ENCODE measurements at places on chromosomes 1 and 21.

- DNase-seq = no peak
These were observed 137.4 kb downstream of the ADGRL4 start for GRCh38 chr1:78869136-78869535.

- DNase-seq = no peak
These were observed 155.2 kb upstream of the KAZN start for GRCh38 chr1:14443164-14443787.

- no peak for DNase-seq
These were observed 342.2 kb downstream of the OMA1 start for GRCh38 chr1:58204284-58204683.

DNA sequence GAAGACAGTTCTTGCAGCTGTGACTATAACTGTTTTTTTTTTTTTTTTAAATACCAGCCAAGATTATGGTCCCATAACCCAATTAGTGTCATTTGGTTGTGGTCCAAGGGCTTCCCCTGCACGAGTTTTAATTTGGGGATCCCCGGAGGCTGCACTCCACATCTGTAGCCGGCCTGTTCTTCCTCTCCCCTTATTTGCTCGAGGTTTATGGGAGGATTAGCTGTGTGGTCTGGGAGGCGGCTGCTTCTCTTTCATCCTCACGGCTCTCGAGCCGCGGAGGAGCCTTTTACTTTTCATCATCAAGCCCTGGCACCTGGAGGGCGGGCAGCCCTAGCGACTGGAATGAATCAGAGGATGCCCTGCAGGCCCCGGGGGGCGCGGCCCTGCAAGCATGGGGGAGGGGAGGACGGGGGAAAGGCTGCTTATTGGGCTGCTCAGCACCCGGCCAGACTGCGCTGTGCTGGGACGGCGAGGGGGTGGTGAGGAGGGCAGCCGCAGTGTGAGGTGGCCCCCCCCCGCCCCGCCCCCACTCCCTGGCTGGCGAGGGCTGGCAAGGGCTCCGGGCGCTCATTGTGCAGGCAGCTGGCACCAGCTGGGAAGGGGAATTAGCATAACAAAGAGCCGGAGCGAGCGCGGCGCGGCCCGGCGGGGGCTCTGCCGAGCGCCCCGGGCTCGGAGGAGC, 18.5 kb downstream of the SERTAD4 start:
- DNase-seq = peak; percentile 93

DNA sequence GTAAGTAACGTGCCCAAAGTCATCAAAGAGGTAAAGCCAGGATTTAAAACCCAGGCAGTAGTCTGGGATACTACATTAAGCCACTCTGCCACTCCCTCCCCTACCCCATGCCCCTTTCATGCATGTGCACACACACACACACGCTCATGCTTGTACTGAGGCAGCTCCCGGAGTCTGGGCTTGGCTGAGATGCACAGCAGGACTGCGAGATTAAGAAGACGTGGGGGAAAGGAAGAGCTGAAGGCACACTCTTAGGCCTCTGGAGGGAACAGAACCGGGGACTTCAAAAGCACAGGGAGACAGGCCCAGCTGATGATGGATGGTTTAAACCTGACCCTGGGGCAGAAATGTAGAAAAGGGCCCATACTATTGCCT, 98.3 kb downstream of the GLIS1 start:
- no peak for DNase-seq

DNA sequence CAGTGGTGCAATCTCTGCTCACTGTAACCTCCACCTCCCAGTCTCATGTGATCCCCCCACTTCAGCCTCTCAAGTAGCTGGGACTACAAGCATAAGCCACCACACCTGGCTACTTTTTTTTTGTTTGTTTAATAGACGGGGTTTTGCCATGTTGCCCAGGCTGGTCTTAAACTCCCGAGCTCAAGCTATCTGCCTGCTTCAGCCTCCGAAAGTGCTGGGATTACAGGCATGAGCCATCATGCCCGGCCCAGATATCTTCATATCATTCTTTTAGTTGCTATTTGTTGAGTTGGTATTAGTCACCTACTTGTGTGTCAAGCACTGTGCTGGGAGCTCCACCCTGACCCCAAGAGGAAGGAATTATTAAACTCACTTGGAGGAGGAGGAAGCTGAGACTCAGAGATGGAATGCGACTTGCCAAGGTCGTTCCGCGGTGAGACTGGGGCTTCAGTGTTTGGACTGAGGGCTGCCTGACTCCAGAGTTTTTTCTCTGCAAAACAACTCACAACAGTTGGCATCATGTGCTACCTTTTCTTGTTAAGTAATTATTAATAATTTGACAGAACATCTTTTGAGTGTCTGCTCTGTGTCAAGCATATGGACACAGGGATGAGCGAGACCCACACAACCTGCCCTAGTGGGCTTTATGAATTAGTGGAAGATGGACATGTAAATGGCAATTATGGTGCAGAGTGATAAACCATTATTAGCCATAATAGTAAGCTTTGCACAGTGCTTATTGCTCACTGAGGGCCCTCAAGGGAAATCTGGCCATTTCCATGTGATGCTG, 132.0 kb downstream of the FOXD2 start:
- DNase-seq = peak; percentile 98

DNA sequence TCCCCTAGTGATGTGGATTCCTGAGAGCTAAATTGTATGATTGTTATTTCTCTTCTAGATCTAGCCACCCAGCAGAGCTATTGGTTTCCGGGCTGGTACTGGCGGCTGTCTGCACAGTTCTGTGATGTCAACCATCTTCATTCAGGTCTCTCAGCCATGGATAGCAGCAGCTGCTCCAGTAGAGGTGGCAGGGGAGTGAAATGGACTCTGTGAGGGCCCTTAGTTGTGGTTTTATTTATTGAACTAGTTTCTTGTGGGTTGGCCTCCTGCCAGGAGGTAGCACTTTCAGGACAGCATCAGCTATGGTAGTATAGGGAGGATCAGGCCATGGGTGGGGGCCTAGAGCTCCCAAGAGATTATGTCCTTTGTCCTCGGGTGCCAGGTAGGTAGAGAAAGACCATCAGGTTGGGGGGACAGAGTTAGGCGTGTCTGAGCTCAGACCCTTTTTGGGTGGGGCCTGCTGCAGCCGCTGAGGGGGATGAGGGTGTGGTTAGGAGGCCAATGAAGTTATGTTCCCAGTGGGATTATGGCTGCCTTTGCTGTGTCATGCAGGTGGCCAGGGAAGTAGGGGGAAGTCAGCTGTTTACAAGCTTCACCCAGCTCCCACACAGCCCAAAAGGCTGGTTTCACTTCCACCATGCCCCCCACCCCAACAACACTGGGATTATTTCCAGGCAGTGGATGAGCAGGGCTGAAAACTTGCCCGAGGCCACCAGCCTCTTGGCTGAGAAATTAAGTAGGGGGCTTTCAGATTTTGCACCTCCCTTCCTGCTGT, 55.1 kb upstream of the RGS4 start:
- DNase-seq = peak; percentile 3

DNA sequence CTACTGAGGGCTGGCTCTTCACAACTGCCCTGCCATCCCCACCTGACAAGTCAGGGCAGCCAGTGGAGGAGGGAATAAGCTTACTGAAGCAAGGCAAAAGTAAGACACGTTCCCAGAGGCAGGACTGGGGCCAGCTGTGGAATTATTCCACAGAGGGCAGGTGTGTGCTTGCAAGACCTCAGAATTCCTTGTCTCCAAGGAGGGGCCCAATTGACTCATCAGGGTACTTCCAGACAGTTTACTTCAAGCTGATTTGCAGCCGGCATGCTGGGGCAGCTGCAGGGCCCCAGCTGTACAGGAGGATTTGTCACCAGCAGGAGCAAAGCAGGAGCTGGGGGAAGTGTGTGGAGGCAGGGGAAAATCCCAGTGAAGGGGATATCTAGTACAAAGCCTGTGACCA, 167.5 kb upstream of the CAMK1G start:
- no peak for DNase-seq

GRCh38 chr1:112536561-112536960, 27.8 kb downstream of the WNT2B start:
- no peak for DNase-seq

DNA sequence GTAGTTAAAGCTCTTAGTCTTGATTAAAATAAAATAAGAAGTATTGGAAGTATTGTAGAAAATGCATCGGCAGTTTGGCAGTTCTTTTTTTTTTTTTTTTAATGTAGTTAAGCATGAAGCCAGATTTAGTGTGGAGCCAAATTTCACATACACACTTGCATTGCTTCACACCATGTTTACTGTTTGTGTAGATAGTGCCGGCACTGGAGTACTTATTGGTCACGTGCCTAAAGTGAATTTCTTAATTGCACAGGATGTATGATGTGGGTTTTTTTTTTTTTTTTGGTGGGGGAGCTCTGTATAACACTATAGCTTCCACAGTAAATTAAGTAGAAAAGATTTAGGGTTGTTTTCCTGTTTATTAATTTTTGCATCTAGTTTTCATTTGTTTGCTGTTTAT, 21.2 kb upstream of the TMEM61 start:
- DNase-seq = no peak

DNA sequence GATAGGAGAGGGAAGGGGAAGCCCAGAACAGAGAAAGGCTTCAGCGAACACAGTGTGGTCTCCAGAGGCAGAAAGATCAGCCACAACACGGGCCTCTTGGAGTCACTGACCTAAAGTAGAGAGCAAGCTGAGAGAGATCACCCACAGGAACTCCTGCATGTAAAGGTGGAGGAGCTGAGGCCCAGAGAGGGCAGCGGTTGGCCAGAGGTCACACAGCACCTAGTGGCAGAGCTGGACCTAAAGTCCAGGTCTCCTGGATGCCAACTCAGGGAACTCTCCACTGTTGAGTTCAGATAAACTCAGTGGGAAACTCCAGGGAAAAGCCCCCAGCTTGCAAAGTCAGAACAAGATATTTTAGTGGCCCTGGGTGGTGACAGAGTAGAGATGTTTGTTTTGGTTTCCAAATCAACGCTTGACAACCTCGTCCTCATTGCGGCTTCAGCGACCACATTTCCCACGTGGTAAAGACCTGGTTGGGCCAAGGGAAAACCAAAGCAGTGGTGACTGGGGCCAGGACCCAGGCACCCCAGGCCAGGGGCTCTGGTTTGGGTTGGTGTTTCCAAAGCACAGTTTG, 4.6 kb downstream of the IFFO2 start:
- peak; percentile 81 for DNase-seq

DNA sequence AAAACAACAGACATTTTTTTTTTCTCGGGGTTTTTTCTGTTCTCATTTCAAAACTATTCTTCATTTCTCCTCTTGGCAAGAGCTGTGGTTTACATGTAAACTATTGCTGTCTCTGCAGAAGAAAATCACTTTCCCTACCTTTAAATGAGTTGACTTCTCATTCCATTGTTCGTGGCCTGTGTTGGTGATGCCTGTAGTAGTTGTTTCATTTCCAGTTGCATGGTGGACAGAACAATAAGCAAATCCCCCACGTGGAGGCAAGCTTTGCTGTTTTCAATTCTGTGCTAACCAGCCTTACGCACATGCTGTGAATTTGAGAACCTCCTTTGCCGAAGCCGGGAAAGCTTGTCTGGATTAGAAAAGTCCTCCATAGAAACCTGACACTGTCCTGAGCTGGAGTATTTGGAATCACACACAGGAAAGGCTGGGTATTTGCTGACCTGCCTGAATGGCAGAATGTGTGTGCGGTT, 26.2 kb upstream of the MAP3K7CL start:
- no peak for DNase-seq

- DNase-seq = no peak
These were observed 192.9 kb downstream of the RHOU start for GRCh38 chr1:228927946-228928898.

DNA sequence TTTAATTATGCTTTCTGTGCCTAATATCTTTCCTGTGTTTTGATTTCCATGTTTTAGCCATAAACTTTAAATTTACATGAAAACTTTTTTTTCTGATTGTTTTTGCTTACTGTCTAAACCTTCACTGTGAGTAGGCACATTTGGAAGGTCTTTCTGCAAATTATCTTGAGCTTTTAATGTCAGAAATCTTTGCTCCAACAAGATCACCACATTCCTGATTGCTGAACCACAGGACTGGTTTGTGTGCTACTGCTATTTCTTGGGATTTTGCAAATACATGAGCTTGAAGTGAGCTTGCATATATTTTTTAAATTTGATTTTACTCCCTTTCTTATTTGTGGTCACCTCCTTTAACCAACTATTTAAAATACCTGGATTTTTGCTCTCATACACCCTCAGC, 61.3 kb downstream of the PTBP2 start:
- no peak for DNase-seq

DNA sequence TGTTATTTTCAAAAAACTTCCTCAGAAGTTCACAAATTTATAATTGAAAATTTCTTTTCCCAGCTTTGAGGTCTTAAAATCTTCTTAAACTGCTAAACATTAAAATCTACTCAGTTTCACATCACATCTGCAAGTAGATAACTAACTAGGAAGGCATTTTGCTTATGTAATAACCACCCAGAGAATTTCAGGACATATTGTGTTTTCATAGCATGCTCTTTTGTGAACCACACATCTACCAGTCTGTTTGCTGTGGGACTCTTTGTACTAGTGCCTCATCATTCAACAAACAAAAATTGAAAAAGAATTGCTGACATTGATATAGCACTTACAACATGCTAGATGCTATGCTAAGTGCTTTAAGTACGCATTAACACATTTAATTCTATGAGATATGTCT, 31.6 kb upstream of the C1orf146 start:
- DNase-seq = no peak

DNA sequence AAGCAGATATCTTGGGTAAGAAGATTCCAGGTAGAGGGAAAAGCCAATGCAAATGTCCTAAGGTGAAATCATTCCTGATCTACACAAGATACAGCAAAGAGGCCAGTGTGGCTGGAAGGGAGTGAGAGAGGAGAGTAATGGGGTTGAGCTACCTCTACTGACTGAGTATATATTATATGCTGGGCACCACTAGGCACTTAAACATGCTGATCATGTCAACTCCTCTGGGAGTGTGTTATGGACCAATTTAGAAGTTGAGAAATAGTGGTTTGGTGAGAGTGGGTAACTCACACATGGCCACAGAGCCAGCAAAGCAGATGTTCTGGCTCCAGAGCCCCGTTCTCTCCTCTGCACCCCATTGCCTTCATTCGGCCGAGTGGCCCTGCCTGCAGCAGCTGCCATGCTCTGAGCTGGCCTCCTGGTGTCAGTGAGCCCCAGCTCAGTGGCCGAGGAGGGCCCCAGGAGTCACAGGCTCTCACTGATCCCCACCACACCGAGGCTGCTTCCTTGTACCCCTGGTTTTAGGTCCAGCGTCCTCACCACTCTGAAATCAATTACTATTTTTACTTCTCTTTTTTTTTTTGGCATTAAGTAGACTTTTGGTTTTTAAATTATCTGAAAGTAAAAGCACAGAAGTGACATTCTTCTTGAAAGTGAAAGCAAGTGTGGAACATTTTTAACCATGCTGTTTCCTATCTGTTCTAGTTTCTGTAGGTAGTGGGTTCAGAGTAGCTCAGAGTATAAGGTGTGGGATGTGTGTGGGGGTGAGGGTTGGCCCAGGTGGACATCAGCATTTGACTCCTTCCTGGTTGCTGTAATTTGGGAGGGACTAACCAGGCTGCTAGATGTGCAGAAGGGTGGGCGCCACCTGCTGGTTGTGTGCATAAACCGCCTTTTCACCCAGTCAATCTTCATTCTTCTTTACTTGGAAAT, 45.8 kb upstream of the CRNN start:
- peak; percentile 65 for DNase-seq

GRCh38 chr1:213192026-213192425, 141.0 kb downstream of the RPS6KC1 start:
- no peak for DNase-seq

Measured in osteoblast (primary cell).